ENCODE measurements at places on chromosomes 12 and 14.

- DNase-seq, result no peak
Observed at GRCh38 chr14:102008891-102009290, 44.5 kb downstream of the DYNC1H1 start.

GRCh38 chr14:93308686-93309345 is 24.0 kb downstream of the BTBD7 start:
- DNase-seq, result no peak

- no peak for DNase-seq
Observed at GRCh38 chr14:105496831-105497591, 6.0 kb downstream of the TEDC1 start.

- DNase-seq, result no peak
Observed at GRCh38 chr12:60096727-60097126, 500.9 kb downstream of the SLC16A7 start.

- no peak for DNase-seq
Observed at GRCh38 chr12:5977556-5977955, 32.5 kb upstream of the ANO2 start.

GRCh38 chr12:103751600-103751999 is 89.4 kb downstream of the NT5DC3 start:
- no peak for DNase-seq

Data from DMS53 (cell line).